ENCODE measurements at places on chromosomes 5 and 9.

- no peak for DNase-seq
Observed at GRCh38 chr9:89465001-89465451, 32.9 kb downstream of the SEMA4D start.

DNA sequence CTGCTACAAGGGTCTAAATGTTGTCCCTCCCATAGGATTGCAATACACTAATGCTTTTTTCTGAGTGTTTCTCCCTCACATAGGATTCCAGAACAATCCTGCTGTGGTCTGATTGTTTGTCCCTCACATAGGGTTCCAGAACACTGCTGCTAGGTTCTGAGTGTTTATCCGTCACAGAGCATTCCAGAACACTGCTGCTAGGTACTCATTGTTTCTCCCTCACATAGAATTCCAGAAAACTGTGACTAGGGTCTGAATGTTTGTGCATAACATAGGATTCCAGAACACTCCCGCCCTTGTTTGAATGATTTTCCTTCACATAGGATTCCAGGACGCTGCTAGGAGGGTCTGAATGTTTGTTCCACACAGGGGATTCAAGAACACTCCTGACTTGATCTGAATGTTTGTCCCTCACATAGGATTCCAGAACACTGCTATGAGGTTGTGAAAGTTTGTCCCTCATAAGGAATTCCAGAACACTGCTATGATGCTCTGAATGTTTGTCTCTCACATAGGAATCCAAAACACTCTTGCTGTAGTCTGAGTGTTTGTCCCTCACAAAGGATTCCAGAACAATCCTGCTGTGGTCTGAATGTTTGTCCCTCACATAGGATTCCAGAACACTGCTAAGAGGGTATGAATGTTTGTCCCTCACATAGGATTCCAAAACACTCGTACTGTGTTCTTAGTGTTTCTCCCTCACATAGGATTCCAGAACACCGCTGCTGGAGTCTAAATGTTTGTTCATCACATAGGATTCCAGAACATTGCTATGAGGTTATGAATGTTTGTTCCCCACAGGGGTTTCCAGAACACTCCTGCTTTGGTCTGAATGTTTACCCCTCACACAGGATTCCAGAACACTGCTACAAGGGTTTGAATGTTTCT is 213.5 kb downstream of the FOXD4L6 start:
- no peak for DNase-seq

DNA sequence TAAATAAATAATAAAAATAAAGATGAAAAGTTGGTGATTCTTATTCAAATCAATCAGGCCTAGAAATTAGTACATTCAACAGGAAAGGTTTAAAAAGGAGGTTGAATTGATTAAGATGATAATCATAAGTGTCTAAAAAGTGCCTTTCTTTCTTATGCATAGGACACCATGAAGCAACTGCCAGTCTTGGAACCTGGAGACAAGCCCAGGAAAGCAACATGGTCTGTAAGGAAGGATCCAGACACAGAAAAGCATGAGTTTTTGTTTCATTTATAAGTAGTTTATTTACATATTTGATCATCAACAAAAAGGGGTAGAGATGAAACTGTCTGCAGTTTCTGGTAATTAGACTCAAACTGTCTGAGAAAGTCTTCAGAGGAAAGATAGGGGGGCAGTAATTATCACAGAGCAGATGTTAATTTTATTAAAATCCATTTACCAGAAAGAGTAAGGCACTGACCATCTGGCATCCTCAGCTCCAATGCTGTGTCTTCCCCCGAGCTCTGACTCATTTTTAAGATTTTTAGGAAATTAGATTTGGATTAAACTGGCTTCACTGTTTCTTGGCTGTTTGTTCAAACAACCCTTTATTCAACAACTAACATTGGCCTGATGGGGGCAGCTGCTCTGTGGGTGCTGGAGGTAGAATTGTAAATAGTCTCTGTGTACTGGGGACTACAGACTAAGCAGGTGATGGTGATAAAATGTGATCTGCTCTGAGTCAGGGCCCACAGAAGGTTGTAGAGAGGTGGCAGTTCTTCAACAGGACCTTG is 2.7 kb downstream of the RABEPK start:
- no peak for DNase-seq

GRCh38 chr9:70902171-70902570 is 219.2 kb downstream of the TRPM3 start:
- no peak for DNase-seq

DNA sequence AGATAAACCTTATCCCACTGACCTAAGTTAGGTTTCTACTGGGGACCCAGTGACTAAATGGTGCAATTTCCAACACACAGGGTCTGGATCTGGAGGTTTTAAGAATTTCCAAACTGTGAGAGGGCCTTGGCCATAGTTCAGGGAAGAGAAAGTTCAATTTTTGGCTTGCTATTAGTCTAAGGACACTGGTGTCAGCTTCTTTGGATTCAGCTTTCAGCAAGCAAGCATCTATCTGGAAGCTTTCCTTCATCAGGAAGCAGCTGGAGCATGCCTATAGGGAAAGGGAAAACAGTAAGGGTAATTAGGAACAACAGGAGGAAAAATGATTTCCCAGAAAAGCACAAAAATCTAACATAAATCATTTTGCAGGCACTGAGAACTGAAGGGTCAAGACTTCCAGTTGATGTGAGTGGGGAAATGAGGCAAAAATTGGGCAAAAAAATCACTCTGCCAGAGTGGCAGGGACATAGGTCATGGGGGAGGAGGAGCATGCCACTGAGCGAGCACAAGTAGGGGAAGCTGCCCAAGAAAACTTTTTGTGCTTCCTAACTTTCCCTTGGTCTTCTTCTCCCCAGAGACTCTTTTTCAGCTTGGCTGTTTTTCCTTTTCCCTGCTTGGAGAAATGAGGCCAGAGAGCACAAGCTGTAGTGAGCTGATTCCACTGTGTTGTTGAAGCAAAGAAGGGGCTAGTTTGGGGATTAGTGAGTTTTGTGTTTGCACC is 299.6 kb downstream of the FGF10 start:
- DNase-seq: no peak

DNA sequence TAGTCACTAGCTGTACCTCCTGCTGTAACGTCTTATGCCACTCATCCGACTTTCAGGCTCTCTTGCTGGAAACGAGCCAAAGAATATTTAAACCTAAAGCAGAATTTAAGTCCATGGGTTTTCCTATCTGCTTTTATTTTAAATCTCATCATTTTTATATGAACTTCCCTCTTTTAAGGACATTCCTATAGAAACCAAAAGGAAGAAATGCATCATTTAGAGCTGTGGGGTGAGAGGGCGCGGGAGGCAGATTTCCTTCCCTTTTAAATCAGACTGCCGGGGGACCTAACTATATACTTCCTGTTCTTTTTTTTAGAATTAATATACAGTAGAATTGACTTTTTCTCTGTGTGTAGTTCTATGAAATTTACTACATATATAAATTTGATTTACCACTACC is 468.8 kb downstream of the BNC2 start:
- no peak for DNase-seq

DNA sequence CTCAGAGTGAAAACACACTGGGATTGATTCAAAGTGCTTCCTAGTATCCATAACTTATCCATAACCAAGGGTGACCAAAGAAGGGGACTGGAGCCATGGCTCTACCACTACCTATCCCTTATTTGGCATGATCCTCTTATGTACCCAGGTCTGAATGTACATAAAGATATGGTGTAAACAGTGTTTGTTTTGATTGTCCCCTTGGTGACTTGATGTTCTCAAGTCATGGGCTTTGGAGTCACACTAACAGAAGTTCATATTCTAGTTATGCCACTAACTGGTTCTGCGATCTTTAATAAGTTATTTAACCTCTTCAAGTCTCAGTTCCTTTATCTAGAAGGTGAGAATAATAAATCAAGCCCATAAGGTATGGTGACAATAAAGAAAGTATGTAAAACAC is 283.4 kb upstream of the PTGER4 start:
- DNase-seq: no peak

- peak; percentile 83 for DNase-seq
Observed at GRCh38 chr5:178234750-178235587, 2.4 kb upstream of the PHYKPL start.

Data from DND-41 (cell line).